ENCODE measurements at places on chromosomes 13 and 19.

GRCh38 chr19:50393589-50393988 is 9.4 kb downstream of the POLD1 start:
- no peak for DNase-seq

GRCh38 chr13:25175431-25175830 is 3.3 kb upstream of the AMER2 start:
- no peak for DNase-seq

DNA sequence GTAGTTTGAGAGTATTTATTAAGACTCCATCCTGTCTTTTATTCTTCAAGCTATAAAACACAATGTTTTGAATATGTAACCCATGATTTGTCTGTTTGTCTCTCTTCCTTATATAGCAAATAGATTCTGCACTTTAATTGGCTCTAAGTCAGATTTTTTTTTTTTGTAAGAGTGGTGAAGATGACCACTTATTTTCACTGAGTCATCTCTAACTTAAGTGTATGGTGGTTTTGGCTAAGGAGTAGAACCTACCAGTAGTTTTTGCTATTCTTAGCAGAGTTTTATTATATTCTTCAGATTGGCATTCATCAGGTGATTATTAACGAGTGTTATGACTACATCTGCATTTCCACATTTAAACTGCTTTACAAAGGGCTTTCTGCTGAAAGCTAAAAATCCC is 194.7 kb downstream of the LMO7 start:
- no peak for DNase-seq

DNA sequence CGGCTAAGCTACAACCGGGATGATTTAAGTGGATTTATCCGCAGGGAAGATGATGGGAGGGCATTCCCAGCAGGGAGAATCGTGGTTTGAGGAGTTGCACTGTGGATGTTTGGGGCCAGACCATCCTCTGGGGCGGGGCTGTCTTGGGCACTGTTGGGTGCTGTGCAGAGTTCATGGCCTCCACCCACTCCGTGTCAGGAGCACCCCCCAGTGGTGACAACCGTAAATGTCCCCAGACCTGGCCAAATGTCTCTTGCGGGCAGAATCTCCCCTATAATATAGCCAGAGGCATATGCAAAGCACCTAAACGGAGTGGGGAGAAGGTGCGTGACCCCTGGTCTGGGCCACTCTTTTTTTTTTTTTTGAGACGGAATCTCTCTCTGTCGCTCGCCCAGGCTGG is 40.2 kb downstream of the SMIM24 start:
- DNase-seq, result no peak

- peak; percentile 31 for DNase-seq
Measured at GRCh38 chr19:18044825-18045304, 36.9 kb downstream of the ARRDC2 start.

DNA sequence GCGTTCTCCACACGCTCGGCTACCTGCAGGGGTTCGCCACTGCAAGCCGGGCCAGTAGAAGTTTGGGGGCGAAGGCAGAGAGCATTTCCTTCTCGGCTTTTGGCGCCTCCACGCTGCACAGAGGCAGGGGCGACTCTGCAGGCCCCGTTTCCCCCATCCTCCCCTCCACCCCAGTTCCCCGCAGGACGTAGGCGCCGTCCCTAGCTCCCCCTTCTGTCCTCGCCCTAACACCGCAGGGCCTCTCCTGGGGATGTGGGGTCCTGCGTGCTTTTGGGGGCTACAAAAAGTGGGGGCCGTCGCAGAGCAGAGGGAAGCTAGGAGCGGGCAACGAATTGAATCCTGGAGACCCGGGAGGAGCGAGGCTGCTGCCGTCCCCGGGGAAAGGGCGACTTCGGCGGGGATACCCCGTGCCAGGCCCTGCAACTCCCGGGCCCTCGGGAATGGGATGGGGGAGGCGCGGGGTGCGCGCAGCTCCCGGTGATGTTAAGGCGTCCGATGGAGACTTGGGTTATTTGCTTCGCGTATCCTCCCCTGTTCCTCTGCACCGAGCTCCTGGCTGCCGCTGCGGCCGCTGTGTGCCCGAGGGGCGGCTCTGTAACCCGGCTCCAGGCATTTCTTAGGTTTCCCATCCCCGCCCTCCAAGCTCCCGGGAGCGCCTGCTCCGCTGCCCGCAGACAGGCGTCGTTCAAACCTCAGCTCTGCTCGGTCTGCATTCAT is 255.9 kb upstream of the SOX21 start:
- peak; percentile 17 for DNase-seq

DNA sequence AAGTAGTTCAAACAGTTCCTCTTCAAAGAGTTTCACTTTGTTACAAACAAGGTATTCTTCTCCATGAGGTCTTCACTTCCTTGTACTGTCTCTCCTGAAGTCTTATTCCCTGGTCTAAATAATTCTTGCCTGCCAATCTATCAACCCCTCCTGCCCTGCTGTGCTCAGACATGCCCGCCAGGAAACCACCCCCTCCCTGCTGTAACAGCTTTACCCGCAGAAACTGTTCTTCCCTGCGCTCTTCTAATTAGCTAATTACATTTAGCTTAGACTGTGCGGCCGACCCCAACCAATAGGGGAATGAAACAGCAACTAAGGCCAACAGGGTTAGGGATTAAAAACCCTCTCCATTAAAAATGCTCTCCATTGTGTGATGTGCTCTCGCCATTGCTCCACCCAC is 46.7 kb downstream of the ZNF846 start:
- DNase-seq, result no peak

DNA sequence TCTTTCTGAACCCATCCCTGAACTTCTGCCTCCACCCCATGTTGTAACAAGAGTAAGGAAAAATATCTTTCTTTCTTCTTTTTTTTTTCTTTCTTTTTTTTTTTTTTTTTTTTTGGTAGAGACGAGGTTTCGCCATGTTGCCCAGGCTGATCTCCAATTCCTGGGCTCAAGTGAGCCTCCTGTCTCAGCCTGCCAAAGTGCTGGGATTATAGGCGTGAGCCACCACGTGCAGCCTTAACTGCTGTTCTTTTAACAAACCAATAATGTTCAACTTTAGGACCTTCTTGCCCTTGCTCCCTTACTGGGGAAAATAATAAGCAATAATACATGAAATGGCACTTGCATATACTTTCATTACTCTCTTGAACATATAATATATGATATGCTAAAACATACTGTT is 19.6 kb downstream of the GPR183 start:
- no peak for DNase-seq

GRCh38 chr13:99968521-99969452 is 2.8 kb downstream of the ZIC5 start:
- DNase-seq, result peak; percentile 46

- peak; percentile 15 for DNase-seq
Measured at GRCh38 chr19:1690699-1691307, 38.4 kb upstream of the TCF3 start.

- no peak for DNase-seq
Measured at GRCh38 chr13:102693776-102694175, 1.1 kb downstream of the METTL21C start.

GRCh38 chr13:27619093-27619727 is 1.1 kb downstream of the LNX2 start:
- DNase-seq, result no peak

- DNase-seq, result no peak
Measured at GRCh38 chr13:32179708-32180107, 135.5 kb downstream of the ZAR1L start.

DNA sequence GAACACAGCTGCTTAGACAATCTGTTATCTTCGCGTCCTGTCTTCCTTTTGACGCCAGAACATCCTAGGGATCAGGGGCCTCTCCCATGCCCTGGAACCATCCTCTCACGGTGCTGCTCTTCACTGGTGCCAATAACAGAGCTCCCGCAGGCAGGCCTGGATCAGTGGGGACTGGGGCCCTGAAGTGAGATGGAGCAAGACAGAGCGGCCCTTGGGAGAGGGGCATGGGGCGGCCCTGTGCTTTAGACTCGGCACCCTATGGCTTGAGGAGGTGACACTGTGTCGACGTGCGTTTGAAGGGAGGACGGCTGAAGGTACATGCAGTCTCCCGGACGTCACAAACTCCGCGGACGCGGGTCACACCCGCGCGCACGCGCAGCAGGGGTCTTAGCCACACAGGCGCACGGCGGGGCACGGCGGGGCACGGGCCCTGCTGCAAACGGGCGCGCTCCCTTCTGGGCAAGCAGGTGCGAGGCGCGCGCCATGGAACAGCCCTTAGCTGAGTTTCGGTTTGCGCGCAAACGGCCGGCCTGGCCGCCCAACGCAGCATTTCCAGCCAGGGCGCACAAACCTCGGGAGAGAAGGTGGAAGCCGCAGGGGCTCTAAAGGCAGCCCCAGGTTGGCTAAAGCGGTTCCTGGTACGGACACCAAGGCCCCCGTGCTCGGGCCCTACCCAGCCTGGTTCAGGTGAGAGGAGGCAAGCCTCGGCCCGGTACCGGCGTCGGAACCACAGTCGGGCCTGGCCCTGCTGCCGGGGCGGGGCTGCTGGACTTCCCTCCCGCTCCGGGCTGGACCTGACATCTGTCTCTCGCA is 16.5 kb upstream of the RNF17 start:
- DNase-seq, result no peak

DNA sequence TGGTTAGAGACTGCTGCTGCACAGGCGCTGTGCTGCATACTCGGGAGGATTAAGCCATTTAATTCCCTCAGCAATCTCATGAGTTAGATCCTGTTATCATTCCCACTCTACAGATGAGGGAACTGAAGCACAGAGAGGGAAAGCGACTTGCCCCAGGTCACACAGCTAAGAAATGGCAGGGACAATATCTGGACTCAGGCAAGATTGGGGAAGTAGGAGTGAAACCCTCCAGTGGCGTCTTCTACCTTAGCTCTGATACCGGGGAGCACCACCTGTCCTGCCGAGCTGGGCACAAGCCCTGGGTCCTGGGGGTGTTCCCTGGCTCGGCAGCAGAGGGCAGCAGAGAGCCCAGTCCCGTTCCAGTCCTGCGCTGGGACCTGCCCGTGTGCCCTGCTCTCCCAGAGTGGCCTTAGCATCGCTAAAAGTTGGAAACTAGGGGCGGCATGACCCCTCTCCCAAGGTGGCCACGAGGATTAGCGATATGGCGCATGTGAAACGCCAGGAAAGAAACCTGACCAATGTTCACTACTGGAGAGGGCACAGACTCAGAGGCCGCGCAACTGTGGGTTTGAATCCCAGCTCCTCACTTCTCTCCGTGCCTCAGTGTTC is 20.5 kb downstream of the CYTH2 start:
- DNase-seq, result peak; percentile 15

DNA sequence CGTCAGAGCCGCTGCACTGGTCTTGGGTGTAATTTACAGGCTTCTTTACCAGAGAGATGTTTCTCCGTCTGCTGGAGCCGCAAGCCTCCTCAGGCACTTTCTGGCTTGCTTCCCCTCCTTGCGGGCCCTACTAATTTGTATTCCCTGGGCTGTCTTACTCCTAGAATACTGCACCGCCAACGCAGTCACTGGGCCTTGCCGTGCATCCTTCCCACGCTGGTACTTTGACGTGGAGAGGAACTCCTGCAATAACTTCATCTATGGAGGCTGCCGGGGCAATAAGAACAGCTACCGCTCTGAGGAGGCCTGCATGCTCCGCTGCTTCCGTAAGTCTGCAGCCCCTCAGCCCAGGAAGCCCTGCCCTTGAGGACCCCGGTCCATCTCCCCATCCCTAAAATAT is 14.1 kb upstream of the C19orf33 start:
- no peak for DNase-seq

GRCh38 chr13:45527699-45528462 is 63.1 kb downstream of the COG3 start:
- no peak for DNase-seq

DNA sequence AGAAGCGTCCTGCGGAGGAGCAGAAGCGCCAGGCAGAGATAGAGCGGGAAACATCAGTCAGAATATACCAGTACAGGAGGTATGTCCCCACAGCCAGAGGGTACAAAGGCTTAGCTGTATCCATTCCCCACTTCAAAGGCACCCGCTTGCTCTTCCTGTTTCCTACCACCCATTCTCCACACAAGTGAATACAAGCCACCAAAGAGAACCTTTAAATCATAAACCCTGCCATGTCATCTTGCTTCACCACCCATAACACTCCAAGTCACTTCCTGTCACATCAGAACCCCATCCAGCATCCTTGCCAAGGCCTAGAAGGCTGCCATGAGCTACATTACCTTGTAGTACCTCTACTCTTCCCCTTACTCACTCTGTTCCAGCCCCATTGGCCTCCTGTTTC is 205.8 kb downstream of the LMO7 start:
- no peak for DNase-seq

GRCh38 chr13:111907341-111907880 is 159.5 kb upstream of the SOX1 start:
- DNase-seq, result no peak

DNA sequence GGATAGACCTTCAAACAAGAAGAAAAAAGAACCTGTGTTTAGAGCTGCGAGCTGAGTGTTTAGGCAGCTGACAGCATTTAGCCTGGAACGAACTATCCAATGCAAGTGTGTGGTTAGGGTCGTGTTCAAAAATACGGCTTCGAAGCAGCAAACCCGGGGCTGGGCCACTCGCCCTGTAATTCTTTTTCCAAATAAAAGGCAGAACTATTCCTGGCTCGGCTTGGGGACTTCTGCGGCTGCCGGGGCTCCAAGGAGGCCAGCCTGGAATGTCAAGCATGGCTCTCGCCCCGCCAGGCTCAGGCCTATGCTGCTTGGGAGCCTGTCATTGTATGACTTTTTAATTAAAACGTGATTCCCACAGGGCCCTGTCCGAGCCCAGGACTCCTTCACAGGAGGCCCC is 51.7 kb upstream of the KLF2 start:
- no peak for DNase-seq

DNA sequence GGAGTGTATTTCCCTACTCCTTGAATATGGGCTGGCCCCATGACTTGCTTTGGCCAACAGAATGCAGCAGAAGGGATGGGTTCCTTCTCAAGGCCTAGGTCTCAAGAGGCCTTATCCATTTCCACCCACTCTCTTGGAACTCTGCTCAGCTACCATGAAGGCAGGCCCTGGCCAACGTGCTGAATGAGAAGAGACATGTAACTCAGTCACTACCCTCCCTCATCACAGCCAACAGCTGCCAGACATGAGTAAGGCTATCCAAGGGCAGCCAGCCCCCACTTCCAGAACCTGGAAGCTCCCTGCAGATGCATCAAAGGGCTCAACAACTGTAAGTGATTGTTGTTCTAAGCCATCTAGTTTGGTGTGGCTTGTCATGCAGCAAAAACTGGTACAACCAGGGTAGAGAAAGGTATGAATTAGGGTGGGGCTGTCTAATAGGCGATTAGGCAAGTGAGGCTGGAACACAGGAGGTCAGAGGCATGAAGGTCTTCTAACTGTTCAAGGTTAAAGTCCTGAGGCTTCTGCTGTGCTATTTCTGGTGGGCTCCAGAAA is 1.4 kb upstream of the RASL11A start:
- DNase-seq, result no peak

DNA sequence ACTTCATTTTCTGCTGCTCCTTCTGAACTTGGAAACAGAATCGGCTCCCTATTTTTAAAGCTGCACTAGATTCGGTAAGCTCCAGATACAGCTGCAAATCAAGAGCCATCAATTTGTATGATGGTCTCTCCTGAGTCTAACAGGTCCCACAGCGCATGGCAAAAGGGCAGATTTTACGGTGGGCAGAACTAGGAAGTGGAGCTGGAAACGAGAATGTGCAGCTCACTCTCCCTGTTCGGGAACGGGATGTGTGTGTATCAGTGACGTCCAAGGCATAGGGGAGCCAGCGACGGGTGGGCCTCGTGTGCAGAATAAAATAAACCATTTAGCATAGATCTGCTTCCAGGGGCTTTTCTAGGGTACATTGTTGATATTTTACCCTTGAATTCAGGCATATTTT is 74.2 kb downstream of the COL4A1 start:
- DNase-seq, result no peak

Measured in NCI-H1092 (cell line).